ENCODE measurements at places on chromosomes 6 and 20. TPM values are rescaled to one million over a fixed set of nuclear protein-coding genes. Genes with fewer than 3 reads are reported as not detected.

- DNase-seq: no peak
These were observed 9.8 kb downstream of the RIPOR3 start for GRCh38 chr20:50681359-50682064.

GRCh38 chr6:7697820-7698623 is 27.9 kb upstream of the BMP6 start:
- peak; percentile 93 for DNase-seq

SCUBE3 gene
- total RNA-seq: under 0.01 TPM

ACTL10 gene
- 2.0 TPM for total RNA-seq

GRCh38 chr6:150881911-150882481 is 16.5 kb downstream of the MTHFD1L start:
- DNase-seq: peak; percentile 99

- no peak for DNase-seq
These were observed 300.4 kb downstream of the CENPW start for GRCh38 chr6:126640356-126640755.

GRCh38 chr6:53301801-53302537 is 46.8 kb downstream of the ELOVL5 start:
- no peak for DNase-seq

RNF114 gene
- 65.2 TPM for total RNA-seq

DNA sequence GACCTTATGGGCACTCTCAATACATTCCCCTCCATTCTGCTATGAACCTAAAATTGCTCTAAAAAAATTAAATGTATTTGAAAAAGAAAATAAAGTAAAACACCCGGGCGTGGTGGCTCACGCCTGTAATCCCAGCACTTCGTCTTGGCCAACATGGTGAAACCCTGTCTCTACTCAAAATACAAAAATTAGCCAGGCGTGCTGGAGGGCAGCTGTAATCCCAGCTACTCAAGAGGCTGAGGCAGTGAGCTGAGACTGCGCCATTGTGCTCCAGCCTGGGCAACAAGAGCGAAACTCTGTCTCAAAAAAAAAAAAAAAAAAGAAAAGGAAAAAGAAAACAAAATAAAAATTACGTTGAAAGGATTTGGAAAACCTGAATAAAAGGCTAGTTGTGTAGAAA is 60.5 kb downstream of the CD164 start:
- DNase-seq: no peak

HAO1 gene
- total RNA-seq: not detected

GRCh38 chr6:134936931-134937330 is 13.0 kb downstream of the ALDH8A1 start:
- peak; percentile 22 for DNase-seq

GRCh38 chr6:160134779-160135547 is 13.3 kb downstream of the SLC22A1 start:
- no peak for DNase-seq

DNA sequence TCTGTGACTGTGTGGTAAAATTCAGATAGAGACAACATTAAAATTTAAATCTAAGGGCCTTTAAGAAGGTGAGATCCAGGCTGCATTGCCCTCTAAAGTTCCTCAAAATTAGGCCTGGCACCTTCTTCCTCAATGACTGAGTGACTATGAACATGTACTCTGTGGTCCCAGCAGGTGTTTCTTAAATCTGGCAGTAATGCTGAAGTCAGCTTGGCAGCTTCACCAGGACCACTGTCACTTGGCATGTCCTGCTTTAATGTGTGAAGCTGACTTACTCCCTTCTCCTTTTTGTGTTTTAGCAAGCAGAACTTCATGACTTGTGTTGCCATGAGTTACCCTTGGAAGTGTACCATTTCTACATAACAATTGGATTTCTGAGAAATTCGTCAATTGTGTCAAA is 141.7 kb downstream of the NKAIN2 start:
- no peak for DNase-seq

- peak; percentile 61 for DNase-seq
These were observed 545 bp downstream of the FNDC1 start for GRCh38 chr6:159169557-159170332.

SYCP2 gene
- total RNA-seq: 0.51 TPM

DNA sequence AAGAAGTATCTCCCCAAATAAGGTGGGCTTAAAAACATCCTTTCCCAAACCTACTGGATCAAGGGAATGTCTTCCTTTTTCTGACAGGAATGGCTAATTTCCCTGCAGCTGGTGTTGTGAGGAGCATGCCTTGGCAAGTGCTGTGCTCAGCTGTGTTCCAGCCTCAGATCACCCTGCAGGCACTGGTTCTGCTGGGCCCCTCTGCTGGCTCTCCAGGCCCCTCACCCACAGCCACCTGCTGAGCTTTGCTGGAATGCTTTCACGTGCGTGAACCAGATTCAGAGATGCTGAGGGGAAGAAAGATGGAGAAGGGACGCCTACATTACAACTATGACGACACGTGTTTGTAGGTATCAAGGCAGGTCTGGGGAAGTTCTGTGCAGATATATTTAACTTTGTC is 71.3 kb upstream of the FOXC1 start:
- DNase-seq: no peak

GRCh38 chr6:150091476-150091875 is 22.6 kb upstream of the ULBP3 start:
- DNase-seq: no peak

- DNase-seq: no peak
These were observed 217.2 kb downstream of the OTOR start for GRCh38 chr20:16965401-16965800.

MBOAT1 gene
- total RNA-seq: 6.6 TPM

GRCh38 chr6:147046141-147046877 is 157.9 kb upstream of the STXBP5 start:
- DNase-seq: no peak

SMLR1 gene
- total RNA-seq: not detected

GRCh38 chr20:6034134-6034969 is 19.5 kb downstream of the LRRN4 start:
- DNase-seq: peak; percentile 60

- DNase-seq: peak; percentile 70
These were observed 167.5 kb downstream of the ZFAND3 start for GRCh38 chr6:37987018-37987417.

GRCh38 chr20:32993496-32994050 is 10.7 kb downstream of the SUN5 start:
- DNase-seq: no peak

C6orf58 gene
- not detected for total RNA-seq

ABHD16B gene
- not detected for total RNA-seq

BTNL2 gene
- total RNA-seq: not detected

RHAG gene
- total RNA-seq: not detected

MCCD1 gene
- not detected for total RNA-seq

CST5 gene
- total RNA-seq: not detected

DNA sequence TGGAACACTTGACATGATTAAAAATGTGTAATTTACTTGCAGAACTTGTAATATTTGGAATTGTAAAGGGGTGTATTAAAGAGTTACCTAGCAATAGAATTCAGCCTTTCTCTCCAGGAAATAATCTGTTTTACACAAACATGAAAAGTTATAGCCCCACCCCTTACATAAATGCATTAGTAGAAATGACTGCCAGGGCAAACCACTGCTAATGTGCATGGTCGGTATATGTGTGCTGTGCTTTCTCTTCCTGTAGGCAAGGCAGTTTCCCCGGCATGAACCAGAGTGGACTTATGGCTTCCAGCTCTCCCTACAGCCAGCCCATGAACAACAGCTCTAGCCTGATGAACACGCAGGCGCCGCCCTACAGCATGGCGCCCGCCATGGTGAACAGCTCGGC is 156.5 kb downstream of the TMEM242 start:
- no peak for DNase-seq

PPP1R16B gene
- under 0.01 TPM for total RNA-seq

SDCBP2 gene
- total RNA-seq: 2.1 TPM

OPRM1 gene
- total RNA-seq: not detected

GRCh38 chr6:113318575-113318917 is 538.6 kb upstream of the MARCKS start:
- peak; percentile 15 for DNase-seq

DNA sequence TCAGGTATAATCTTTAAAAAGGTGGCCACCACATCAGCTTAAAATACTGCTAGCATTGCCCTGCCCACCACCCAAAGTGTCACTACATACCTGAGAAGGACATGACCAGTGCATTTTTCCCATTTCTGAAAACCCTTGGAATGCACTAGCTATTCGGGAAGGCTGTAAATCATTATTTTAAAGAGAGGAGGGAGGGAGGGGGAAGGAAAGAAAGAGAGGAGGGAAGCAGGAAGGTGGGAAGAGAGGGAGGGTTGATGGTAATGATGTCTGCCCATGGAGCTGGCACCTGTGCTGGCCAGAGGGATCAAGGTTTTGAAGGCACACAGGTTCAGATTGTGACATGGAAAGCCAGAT is 32.4 kb downstream of the VAPB start:
- DNase-seq: no peak

UNC5CL gene
- 0.26 TPM for total RNA-seq

- no peak for DNase-seq
These were observed 288.0 kb upstream of the TSHZ2 start for GRCh38 chr20:52684176-52684575.

DNA sequence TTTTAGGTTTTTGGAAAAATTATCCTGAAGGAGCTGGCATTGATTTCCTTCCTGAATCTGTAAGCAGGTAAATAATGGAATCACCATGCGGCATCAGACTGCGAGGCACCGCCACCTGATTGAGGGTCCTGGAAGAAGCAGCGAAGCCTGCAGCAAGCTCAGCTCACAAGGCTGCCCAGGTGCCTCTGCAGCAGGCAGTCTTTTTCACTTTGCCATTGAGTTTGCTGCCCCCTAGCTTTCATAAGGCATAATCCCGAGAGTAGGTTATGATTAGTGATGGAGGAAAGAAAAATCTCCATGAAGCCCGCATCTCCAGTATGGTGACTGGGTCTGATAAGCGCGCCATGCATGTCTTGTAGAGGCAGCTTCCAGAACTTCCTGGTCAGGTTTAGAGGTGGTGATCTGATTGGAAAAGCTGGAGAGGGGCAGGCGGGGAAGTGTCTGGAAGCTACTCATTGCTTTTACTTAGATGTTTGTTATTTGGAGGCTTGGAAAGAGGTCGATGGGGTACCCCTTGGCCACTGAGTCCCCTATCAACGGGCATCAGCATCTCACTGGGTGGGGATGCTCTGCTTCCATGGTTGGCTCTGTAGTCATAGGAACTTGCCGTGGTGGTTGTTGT is 26.7 kb downstream of the IYD start:
- DNase-seq: peak; percentile 56

DNA sequence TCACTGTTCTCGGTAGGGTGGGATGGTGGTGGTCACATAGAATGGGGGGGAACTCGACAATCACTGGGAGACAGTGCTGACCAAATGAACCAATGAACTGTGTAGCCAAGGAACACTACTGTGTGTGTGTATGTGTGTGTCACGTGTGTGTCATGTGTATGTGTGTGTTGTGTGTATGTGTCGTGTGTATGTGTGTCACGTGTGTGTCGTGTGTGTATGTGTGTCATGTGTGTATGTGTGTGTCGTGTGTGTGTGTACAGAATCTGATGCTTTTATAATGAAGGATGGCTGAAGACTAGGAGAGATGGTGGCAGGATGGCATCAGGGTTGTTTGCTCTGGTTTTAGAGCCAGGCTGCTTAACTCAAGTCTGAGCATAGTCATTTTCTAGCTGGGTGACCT is 99.1 kb upstream of the DUSP22 start:
- no peak for DNase-seq

- DNase-seq: no peak
These were observed 67.0 kb upstream of the SMIM29 start for GRCh38 chr6:34315780-34316179.

ADA gene
- 5.4 TPM for total RNA-seq

ADTRP gene
- total RNA-seq: 1.3 TPM

- no peak for DNase-seq
These were observed 26.7 kb downstream of the RNASET2 start for GRCh38 chr6:166929542-166930189.

DNA sequence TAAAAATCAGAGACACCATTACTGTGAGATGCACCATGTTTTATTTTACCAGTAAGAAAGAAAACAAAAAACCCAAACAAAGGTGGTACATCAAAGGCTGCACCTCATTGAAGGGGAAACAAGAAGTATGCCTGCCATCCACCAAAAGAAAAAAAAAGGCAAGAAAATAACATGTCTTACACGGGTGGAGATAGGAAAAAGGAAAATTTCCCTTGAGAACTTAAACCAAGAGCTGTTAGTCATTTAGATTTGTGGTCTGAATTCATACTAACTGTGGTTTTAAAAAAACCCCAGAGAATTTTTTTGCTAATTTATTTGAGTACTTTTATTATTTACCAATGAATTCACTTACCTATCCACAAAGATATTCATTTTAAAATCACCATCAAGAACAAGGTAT is 144.0 kb downstream of the LRRC1 start:
- peak; percentile 67 for DNase-seq

DNA sequence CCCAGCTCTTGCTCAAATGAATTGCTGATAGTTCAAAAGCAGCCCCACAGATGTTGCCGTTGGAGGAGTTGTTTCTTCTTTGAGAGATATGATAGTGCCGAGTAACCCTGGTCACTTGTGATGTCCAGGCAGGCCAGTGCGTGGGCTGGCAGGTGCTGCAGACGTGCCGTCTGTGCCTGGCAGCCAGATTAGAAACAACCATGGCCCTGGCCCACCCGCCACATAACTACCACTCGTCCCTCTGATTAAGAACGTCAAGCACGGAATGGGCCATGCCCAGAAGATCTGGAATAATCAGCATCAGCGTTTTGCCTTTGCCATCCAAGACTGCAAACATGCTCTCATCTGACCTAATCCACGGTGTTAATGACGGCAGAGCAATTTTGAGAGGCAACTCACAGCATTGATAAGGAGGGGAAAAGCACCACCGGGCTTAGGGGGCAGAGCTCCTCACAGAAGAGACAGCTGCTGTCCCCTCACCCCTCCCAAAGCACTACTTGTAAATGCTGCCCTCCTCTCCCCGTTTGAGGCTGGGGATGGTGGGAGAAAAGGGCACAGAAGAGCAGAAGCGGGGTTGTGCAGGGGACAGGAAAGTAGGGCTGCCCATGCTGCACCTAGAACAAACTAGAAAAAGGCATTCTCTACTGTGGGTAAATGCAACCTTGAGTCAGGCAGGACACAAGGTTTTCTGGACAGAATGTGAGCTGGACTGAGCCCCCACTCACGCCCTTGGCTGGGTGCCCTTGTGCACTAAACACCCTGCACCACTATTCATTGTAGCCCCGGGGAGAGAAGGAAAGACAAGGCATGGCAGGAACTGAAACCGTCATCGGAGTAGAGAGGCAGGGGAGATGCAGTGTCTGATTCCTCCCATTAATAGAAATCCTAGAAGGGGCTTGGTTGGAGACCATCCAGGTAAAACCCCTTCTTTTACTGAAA is 5.3 kb upstream of the CPNE5 start:
- no peak for DNase-seq
